Activated B cell treated with CpG ODN at 0.5 μM for 24 hours (primary cell): ENCODE measurements at places on chromosomes 7 and 10. TPM values are rescaled to one million over a fixed set of nuclear protein-coding genes. Genes with fewer than 3 reads are reported as not detected.

GRCh38 chr7:39644170-39644569, 20.8 kb downstream of the RALA start:
- DNase-seq = no peak

DNA sequence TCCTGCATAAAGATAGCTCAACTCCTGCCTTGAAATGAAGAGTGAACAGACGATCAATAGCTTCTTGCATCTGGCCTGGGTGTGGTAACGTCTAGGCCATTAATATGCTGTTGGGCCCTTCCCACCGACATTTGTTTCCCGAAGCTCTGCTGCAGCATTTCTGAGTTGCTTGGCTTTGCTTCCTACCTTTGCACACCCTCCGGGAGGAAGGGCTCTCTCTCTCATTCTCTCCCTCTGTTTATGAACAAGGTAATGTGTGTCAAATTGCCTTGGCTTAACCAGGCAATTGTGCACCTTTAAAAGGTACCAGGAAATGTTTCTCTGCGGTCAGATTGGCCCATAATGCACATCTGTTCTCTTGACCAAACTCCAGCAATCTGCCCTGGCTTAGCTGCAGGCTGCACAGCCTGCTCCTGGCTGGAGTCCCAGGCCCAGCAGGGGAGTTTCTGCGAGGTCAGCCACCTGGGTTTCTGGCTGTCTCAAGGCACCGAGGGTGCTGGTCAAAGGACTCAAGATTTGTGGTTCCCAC, 223.7 kb downstream of the SNX10 start:
- DNase-seq = no peak

- DNase-seq = no peak
Observed at GRCh38 chr10:44552726-44553125, 167.8 kb upstream of the CXCL12 start.

- no peak for DNase-seq
Observed at GRCh38 chr10:116838143-116838725, 11.1 kb upstream of the ENO4 start.

- DNase-seq = no peak
Observed at GRCh38 chr7:80775897-80776296, 137.5 kb downstream of the CD36 start.

DNA sequence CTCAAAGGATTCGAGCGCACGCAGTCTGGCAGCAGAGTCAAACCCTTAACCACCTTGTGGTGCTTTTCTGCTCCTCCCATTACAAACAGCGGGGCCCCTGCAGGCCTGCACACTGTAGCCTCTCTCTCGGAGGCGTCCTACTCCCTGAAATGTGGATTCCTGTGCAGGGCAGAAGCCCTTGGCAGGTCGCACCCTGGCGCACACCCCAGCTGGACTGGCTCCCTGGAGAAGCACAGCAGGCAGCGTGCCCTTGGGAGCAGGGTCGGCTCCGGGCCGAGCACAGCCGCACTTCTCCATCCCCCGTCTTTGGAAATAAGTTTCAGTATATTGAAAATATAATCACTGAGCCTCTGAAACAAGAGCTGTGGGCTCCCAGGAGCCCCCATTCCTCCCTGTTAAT, 144.1 kb downstream of the C10orf105 start:
- DNase-seq = no peak

Gene SLC13A1
- total RNA-seq = 0.05 TPM in 1 of 2 replicates, not detected in the other
